Colonic mucosa (tissue), 4 donors: ENCODE measurements at places on chromosomes 7 and 10.
A peak's percentile ranks its signal among the peaks of the same experiment; 100 is the strongest.

DNA sequence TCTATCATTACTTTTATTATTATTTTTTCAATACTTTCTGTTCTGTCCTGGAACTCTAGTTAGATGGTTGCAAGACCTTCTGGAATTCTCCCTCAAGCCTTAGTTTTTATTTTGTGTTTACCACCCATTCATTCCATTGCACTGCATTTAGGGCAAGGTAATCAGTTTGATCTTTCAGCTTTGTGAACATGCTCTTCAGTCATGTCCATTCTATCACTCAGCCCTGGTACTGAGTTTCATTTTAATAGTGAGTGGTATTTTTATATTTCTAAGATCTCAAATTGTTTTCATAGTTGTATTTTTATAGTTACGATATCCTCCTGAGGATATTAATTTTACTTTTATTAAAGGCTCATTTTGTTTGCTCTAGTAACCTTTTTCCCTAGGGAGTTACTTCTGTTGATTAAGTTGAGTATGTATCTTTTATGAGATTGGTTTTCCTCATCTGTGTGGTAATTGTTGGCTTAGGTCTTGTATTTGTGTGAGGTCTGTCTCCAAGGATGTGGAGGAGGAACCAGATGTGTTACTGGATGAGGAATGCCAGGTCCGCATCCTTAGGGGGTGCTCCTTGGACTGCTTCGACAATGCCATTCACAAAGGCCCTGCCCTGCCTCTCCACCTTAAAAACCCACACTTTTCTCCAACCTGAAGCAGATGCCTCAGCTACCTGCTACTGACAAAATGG is 46.7 kb upstream of the RAB18 start:
- DNase-seq: no peak

- DNase-seq: peak; percentile 48
Observed at GRCh38 chr10:77975086-77975666, 48.6 kb upstream of the DLG5 start.

DNA sequence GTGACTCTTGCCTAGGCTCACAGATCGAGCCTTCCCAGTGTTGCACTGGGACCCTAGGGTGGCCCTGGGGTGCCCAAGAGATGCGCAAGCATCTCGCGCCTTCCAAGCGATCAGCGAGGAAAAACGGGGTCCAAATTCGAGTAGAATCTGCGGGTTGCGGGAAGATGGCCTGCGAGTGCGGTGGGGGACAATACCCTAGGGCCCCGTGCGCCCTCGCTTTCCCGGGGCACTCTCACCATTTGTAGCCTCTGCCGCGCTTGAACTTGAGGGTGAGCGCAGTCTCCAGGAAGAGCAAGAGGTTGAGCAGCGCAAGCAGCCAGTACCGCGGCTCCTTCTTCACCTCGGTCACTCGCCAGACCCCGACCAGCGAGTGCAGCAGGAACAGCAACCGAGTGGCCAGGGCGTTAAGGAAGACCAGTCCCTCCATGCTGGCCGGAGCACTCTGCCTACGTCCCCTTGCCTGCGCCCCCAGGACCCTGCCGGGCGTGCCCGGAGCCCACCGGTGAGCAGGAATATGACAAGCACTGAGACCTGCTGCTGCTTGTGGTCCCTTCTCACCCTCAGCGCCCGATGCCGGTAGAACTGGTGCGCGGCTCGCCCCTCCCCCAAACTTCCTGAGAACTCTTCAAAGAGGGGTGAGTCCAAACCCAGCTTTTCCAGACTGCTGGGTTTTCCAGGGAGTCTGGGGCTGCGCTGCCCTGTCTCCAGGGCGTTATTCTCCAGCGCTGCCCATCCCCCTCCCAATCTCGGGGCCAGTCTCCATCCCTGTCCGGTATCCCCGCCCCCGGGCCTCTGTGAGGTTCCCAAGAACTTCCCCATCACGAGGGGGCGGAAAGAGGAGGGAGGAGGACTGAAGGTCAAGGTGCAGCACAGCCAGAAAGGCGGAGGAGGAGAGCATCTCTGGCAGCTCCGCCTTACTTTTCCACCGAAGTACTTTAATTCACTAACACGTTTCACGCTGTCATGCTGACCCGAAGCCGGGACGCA is at the start of gene TMEM26:
Gene TMEM26 (minus strand): TSS at position 727 of the 987 bp plus-strand sequence. CDS start 300 bp downstream, at position 427.
- peak; percentile 50 for DNase-seq

- no peak for DNase-seq
Observed at GRCh38 chr10:27637601-27638000, 108.0 kb downstream of the MKX start.

DNA sequence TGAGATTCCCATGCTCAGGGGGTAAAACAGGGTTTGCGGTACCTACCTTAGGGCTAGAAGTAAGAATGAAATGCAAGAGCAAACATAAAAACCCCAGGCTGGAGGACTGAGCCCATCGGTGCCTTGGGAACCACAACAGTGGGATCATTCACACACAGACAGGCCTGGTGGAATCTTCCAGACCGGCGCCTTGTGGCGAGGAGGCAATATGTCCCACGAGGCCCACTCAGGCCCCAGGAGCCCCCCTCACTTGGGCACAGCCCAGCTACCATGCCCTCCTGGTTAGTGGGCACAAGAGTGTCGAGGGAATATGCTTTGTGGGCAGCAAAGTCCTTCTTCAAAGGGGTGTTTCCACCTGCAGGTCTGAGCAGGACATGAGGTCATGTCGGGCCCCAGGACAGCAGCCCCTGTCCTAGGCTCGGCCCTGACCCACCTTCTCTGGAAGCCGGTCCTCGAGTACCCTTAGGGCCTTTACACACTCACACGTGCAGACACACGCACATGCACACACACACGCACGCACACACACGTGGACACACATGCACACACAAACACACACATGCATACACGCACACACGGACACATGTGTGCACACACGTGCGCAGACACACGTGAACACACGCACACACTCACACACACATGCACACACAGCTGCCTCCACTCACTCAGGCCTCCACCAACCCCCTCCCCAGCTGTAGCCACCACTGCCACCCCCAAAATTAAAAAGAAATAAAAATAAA is 51.5 kb upstream of the MYL10 start:
- DNase-seq: no peak

DNA sequence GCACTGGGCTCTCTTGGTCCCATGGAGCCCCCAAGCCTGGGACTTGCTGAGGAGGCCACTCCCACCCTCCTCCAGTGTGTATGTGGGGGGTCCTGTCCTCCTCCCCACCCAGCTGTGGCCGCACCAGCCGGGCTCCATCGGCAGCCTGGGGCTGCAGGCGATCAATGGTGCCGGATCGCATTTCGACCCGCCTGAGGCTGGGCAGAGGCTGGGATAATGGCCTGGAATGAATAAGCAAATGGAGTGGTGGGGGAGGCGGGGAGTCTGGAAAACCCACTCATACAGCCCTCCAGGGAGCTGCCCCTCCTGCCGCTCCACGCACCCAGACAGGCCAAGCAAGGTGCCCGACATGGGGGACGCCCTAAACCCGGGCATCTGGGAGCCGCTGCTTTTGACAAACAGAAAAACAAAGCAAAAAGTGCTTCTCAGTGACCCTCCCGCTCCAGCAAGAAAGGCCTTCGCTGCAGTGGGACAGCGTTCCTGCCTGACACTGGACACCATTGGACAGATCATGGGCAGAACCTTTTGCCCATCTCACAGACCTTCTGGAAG is 160.5 kb downstream of the NRF1 start:
- no peak for DNase-seq

DNA sequence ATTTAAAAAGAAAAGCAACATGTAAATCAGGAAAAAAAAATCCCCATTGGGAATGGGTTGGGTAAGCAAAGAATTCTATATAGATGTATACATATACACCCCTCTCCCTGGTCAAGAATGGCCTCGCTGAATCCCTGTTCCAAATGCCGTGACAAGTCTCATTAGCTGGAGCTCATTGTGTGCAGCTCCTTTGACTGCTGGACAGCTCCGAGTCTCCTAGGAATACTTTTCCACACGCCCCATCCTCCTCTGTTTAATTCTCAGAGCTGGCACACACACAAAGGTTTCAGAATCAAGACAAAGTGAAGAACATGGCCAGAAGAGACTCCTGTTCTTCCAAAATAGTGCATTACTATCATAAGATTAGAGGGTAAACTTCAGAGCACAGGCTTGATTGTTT is 130.9 kb upstream of the MKLN1 start:
- DNase-seq: no peak

GRCh38 chr10:6228010-6228511 is 25.3 kb downstream of the PFKFB3 start:
- no peak for DNase-seq

DNA sequence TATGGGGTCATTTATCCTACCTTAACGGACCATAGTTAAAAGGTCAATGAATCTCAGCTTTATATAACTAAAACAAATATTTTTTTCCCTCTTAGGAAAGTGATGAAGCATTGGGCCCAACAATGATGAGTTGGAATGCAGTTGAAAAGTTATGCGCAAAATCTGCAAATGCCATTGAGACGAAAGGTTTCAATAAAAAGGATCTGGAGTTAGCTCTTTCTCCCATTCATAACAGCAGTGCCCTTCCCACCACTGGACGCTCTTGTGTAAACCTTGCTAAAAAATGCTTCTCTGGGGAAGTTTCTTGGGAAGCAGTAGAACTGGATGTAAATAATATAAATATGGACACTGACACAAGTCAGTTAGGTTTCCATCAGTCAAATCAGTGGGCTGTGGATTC is 14.7 kb downstream of the MASTL start:
- no peak for DNase-seq

GRCh38 chr7:17436126-17436525 is 137.7 kb downstream of the AHR start:
- no peak for DNase-seq

GRCh38 chr7:46291050-46291438 is 370.0 kb upstream of the IGFBP3 start:
- DNase-seq: no peak

GRCh38 chr7:34752929-34753328 is 94.9 kb downstream of the NPSR1 start:
- no peak for DNase-seq

DNA sequence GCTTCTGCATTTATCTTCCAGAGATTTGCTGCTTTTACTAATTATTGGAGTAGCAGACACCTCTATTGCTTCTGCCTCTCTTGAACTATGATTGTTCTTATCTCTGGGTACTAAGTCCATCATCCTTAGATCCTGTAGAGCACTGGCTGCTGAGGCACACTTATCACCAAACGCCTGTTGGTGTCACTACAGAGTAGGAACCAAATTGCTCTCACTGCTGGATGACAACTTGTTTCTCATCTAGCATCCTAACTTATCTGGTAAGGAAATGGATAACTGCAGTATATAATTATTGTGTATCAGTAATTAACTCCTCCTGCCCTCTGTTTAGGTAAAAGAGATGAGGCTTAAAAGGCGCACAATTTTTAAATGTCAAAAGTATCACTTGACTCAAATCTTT is 1059.4 kb downstream of the NRG3 start:
- no peak for DNase-seq

- DNase-seq: peak; percentile 64
Observed at GRCh38 chr7:143345428-143345900, 17.0 kb downstream of the FAM131B start.

DNA sequence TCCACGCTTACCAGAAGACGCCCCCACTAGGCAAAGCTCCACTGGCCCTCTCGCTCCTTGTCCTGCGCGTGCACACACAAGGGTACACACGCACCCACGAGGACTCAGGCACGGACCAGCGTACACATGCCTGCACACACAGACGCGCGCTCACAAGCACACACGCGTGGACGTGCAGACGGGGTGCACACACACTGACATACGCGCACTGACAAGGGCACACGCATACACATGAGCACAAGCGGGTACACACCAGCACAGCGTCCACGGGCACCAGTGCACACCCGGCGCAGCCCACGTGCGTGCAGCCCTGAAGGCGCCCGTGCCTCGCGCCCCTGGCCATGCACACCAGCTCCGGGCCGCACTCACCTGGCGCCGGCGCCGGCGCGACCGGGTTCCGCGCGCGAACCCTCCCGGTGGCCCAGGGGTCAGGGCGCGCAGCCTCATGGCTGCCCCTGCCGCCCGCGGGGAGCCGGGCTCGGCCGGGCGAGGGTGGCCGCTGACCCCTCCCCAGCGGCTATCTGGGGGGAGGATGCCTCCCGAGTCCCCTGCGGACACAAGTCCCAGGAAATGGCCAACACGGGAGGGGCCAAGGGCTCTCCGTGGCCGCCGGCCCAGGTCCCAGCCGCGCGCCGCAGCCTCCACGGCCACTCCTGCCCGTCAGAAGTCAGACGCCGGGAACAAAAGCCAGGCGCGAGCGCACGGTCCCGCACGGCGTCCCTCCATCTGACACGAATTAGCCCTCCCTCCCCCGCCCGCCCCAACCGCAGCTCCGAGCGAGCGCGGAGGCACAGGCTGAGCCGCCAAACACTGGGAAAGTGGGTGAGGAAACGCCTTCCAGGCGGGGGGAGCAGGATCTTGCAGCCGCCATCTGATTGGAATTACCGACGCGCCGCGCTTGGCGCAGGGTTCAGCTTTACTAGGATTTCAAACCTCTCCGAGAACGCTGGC is 45.0 kb downstream of the TNS3 start:
- DNase-seq: peak; percentile 58

DNA sequence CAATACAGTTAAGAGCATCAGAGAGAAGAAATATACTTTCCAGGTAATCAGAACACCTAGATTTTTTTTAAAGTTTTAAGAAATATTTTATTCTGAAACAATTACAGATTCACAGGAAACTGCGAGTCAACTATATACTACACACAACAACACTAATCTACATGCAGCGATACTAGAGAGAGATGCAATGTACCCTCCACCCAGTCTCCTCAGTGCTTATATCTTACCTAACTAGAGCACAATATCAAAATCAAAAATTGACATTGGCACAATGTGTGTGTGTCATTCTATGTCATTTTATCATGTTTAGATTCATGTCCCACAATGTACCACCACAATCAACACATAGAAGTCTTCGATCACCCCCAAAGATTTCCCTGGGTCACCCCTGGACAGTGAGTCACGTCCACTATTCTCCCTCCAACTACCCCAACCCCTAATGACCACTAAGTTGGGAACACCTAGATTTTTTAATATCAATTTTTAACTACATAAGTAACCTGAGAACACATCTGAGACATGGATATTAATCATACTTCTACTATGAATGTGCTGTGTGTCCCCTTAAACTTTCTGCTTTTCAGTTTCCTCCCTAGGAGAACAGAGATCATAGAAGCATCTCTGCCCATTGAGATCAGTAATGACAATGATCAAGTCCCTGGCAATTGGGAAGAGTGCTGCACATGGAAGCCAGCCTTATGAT is 86.5 kb downstream of the GSAP start:
- DNase-seq: no peak

DNA sequence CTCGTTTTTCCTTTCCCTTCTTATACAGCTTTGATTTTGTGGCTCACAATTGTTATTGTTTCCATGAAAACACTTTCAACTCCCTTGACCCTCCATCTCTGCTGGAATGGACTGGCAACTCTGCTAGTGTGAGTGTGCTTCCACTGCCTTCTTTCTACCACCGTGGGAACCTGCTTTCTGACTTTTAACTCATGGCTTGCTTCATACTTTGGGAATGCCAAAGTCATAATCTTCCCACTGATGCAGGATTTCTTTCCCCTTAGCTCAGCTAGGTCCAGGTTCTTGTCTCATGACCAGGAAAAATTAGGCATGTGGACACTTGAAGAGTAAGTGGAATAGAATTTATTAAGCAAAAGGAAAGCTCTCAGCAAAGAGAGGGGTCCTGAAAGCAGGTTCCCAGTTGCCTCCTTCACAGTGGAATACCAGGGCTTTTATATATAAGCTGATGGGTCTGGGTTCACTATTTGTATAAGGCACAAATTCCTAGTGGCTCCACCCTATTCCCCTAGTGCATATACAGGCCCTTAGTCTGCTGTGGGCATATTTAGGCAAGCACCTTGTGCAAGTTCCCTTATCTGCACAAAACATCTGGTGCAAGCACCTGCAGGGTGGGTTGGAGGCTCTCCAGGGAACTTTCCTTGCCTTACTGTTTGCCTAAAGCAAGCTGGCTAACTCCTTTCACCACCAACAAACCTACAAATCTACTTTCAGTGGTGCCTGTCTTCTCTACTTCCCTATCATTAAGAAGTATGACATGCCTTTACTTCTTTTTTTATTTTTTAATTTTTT is 119.5 kb downstream of the CFAP58 start:
- DNase-seq: no peak
